ENCODE measurements at places on chromosomes 1 and 21.

DNA sequence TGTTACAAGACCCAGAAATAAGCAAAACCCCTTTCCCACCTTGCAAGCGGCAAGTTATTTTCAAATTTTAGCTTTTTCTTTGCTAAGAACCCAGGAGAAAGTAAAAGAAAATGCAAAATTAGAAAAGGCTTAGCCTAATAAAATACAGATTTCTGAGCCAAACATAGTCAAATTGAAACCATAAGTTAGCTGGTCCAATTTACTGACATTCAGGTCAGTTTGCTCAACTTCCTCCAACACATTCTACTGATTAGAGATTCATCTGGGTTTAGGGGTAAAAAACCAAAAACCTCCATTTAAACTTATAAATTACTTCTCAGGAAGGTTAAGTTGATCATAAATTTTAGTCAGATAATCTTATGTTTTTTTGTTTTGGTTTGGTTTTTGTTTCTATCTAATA lies 701.8 kb upstream of the CXADR start:
- no peak for DNase-seq

- no peak for DNase-seq
Measured at GRCh38 chr1:164320790-164321731, 237.9 kb upstream of the PBX1 start.

DNA sequence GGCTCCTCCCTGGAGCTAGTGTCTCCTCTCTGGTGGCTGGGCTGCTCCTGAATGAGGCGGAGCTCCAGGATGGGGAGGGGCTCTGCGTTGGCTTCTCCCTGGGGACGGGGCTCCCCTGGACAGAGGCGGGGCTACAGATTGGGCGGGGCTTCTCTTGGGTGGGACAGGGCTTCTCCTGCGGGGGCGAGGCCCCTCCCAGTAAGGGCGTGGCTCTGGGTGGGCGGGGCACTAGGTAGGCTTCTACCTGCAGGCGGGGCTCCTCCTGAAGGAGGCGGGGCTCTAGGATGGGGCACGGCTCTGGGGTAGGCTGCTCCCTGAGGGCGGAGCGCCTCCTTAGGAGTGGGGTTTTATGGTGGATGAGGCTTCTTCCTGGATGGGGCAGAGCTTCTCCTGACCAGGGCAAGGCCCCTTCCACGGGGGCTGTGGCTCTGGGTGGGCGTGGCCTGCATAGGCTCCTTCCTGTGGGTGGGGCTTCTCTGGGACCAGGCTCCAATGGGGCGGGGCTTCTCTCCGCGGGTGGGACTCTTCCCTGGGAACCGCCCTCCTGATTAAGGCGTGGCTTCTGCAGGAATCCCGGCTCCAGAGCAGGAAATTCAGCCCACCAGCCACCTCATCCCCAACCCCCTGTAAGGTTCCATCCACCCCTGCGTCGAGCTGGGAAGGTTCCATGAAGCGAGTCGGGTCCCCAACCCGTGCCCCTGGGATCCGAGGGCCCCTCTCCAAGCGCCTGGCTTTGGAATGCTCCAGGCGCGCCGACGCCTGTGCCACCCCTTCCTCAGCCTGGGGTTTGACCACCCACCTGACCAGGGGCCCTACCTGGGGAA lies 22.7 kb upstream of the ARF1 start:
- DNase-seq = peak; percentile 98

- DNase-seq = no peak
Measured at GRCh38 chr1:39089931-39090521, 63.9 kb downstream of the NDUFS5 start.

DNA sequence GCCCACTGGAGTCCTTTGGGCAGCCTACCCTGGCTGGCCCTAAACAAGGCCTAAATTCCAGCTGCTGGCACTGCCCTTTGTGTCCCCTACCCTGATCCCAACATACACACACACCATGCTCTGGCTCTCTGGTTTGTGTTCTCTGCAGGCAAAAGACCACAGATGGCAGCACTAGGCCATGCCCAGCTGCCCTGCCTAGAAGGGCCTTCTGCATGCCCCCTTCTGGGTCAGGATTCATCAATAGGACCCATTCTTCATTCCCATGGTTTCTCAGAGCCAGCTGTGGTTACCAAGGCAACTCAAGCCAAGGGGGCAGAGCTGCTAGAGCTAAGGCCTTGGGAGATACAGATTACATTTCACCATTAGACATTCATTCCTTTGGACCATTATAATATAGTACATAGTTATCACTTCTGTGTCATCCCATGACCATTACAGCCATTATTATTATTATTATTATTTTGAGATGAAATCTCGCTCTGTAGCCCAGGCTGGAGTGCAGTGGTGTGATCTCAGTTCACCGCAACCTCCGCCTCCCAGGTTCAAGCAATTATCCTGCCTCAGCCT lies 17.5 kb downstream of the ASAP3 start:
- no peak for DNase-seq

DNA sequence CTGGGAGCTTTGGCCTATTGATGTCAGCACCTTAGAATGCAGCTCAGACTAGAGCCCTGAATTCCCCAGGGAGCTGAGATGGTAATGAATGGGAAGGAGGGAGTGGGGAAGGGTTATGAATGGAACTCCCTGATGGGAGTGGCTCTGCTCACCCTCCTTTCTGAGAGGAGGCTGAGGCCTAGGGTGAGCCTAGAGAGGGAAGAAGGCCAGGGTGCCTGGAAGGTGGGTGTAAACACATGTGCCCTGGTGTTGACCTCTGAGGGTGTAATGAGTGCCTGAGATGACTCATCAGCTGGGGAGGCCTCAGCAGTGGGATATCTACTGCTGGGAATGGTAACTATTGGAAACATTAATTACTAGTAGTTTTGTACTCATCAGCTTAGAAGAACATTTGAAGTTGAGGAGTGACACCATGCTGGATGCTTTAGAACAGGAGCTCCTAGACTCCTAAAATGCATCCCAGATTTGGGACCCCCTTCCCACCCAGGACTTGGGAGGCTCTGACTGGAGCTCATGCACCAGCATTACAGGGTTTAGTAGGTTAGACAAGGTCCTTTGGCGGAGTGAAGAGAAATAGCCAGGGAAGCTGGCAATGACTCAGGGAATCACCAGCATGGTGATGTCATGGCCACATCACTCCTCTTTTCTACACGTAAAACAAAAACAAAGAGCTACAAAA lies 16.0 kb upstream of the PIGV start:
- DNase-seq = peak; percentile 23

DNA sequence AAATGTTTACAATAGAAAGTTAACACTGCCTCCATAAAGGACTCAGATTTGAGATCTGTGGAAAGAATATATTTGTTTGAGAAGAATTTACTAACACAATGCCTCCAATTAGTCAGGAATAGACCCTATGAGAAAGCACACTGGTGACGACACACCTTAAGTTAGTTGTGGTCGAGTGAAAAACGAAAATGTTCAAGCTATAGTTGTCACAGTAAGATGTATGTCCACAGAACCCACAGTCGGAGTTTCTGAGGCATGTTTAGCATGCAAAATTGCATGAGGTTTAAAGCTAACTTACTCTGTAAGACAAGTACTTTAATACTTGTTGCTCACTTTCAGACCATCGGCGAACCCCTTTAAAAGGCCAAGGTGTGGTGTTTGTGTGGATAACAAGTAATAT lies 69.9 kb upstream of the SIPA1L2 start:
- DNase-seq = no peak

- no peak for DNase-seq
Measured at GRCh38 chr1:48249868-48250267, 27.4 kb downstream of the SLC5A9 start.

- no peak for DNase-seq
Measured at GRCh38 chr1:210301615-210302000, 27.1 kb upstream of the HHAT start.

DNA sequence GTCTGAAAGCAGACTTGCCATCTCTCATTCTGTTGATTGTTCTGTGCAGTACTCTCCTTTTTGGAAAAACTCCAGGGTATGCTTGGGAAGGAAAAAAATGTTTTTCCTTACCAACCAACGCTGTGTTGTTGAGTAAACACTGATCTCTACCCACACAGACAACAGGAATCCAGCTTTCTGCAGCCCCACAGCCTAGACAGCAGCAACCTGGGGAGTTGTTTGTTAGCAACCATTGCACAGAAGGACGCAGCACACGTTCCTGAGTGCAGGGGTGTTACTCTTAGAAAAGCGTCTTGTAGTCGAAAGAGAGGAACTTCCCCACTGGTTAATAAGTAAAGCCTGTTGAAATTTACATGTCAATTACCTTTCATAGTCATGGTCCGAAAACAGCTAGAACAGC lies 56.6 kb downstream of the SMYD2 start:
- DNase-seq = no peak

DNA sequence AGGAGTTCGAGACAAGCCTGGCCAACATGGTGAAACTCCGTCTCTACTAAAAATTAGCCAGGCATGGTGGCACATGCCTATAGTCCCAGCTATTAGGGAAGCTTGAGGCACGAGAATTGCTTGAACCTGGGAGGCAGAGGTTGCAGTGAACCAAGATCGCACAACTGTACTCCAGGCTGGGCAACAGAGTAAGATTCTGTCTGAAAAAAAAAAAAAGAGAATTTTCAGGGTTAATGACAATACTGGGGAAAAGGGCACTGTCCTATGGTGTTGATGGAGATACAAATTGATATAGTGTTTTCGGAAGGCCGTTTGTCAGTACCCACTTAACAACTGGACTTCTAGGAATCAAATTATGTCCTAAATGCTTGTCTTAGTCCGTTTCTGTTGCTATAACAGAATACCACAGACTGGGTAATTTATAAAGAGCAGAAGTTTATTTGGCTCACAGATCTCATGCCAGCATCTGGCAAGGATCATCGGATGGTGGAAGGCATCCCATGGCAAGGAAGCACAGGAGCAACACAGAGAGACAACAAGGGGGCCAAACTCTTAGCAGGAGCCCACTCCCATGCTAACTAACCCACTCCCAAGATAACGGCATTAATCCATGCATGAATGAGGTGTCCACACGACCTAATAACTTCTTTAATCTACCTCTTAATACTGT lies 41.3 kb downstream of the ZBTB8A start:
- DNase-seq = no peak

DNA sequence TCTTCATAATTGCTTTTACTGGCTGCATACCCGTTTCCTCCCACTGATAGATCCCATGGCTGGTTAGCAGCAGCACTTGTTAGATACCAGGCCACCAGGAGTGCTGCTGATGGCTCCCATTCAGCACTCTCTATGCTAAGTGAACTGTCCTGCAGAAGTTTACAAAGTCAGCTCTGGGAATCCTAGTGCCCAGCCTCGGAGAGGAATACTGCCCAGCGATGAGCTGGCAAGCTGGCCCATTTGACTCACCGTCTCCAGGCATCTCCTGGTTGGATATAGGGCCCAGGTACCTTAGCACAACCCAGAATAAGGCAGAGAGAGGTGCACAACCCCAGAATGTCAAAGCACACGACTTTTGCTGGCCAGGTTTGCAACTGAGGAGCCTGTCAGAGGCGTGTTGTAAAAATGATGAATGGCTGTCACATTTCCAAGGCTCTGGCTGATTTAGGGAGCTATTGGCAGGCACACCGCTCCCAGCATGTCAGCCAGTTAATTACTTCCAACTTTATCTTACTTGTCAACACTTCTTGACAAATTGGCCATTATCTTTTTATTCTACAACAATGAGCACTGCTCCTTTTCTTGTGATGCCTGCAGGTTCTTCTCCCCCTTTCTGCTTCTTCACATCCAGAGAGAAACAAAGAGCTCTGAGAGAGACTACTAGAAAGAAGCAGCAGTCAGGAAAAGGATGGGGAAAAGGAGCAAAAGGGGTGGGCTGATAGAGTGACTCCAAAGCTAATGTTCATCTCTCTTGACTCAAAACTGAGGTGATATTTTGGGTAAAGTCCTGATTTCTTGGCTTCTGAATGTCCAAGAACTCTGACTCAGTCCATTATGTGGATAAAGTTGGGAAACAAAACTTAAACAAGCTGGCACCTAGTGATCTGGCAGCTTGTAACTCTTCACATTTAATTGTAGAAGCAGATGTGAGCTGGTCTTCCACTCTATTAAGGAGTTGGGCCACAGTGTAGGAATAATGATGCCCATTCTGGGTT lies 10.8 kb upstream of the ANGPTL7 start:
- no peak for DNase-seq

- no peak for DNase-seq
Measured at GRCh38 chr1:53733447-53733931, 5.5 kb downstream of the GLIS1 start.

- DNase-seq = no peak
Measured at GRCh38 chr1:94579876-94580294, 38.3 kb upstream of the F3 start.

DNA sequence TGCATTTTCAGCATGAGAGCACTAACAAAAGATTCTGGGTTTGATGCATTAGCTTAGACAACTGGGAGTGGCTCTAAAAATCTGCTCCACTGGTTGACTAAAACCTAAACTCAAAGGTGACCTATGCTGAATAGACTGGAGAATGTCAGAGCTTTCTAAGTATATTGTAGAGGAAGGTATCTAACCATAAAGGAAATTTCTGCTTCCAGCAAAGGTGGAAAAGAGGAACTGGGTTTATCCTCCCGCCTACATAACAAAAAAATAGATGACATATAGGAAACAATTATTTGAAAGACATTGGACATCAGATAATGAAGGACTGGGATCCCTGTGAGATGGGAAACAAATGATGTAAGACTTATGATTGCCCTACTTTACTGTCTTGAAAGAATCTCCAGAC lies 35.8 kb upstream of the CR2 start:
- DNase-seq = no peak

GRCh38 chr1:240413732-240414131 lies 198.2 kb downstream of the GREM2 start:
- no peak for DNase-seq

GRCh38 chr1:28886731-28887418 lies 27.5 kb upstream of the EPB41 start:
- DNase-seq = peak; percentile 84
